ENCODE measurements at places on chromosomes 4 and X.

GRCh38 chr4:186201535-186202230 lies 10.3 kb downstream of the CYP4V2 start:
- peak; percentile 26 for DNase-seq

- DNase-seq: no peak
Measured at GRCh38 chr4:135604531-135604930, 1402.9 kb upstream of the PABPC4L start.

- DNase-seq: no peak
Measured at GRCh38 chrX:17078031-17078720, 131.7 kb downstream of the REPS2 start.

- DNase-seq: peak; percentile 35
Measured at GRCh38 chr4:70927502-70928137, 25.5 kb downstream of the MOB1B start.

DNA sequence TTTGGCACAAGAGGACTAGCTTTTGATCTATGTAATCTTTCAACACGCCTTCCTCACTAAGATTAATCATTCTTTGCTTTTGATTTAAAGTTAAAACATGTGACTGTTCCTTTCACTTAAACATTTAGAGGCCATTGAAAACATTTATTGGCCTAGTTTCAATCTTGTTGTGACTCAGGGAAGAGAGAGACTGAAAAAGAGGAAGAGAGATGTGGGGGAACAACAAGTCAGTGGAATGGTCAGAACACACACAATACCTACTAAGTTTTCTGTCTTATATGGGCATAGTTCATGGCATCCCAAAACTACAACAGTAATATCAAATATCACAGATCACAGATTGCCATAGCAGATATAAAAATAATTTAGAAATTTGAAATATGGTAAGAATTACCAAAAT lies 812.9 kb upstream of the AGA start:
- DNase-seq: no peak
